Activated CD4-positive, alpha-beta T cell treated with anti-CD3 and anti-CD28 coated beads, Interleukin-2, amount 10 ng/mL, durations not matched to agents 24 days and 14 days (primary cell): ENCODE measurements at places on chromosomes 11 and 22. TPM values are rescaled to one million over a fixed set of nuclear protein-coding genes. Genes with fewer than 3 reads are reported as not detected.

GRCh38 chr11:99781074-99781473 is 760.3 kb downstream of the CNTN5 start:
- no peak for DNase-seq

DNA sequence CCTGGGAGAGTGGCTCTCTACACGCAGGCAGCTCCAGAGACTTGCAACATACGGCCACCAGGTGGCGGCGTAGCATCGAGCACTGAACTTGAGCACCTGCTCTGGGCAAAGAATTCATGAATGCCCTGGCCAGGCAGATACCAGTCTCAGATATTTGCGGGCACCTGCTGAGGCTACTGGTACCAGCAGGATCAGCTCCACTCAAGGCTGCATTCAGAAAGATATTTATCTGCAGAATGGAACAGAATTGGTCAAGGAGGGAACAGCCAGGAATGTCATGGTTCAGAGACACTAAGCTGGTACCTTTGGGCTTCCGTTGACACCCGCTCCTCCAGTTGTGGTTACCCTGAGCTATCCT is 10.8 kb upstream of the CCDC86 start:
- peak; percentile 94 for DNase-seq

GRCh38 chr22:17444204-17444504 is 74.9 kb downstream of the CECR2 start:
- no peak for DNase-seq

Gene DCHS1
- 0.35 and 0.36 TPM in 2 replicates for total RNA-seq

Gene RTN4RL2
- 0.23 and 0.26 TPM in 2 replicates for total RNA-seq

- DNase-seq = peak; percentile 85
Observed at GRCh38 chr11:66126808-66127555, 56.9 kb downstream of the PACS1 start.

Gene USP2
- 0.09 and 0.35 TPM in 2 replicates for total RNA-seq

DNA sequence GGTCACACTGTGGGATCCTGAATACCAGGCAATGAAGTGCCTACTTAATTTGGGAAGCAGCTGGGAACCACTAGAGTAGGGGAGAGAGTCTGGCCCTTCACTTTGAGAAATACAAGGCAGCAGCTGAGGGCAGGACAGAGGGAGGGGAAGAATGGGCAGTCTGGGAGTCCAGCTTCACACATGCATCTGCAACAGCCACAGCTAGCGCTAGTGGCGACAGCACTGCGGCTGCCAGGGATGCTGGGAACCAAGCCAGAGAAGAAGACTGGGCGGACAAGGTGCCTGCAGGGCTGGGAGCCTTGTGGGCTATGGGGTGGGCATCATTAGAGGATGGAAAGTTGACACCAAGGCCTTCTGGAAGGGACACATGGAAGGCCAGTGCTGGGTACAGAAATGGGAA is 15.8 kb downstream of the SCUBE2 start:
- no peak for DNase-seq

DNA sequence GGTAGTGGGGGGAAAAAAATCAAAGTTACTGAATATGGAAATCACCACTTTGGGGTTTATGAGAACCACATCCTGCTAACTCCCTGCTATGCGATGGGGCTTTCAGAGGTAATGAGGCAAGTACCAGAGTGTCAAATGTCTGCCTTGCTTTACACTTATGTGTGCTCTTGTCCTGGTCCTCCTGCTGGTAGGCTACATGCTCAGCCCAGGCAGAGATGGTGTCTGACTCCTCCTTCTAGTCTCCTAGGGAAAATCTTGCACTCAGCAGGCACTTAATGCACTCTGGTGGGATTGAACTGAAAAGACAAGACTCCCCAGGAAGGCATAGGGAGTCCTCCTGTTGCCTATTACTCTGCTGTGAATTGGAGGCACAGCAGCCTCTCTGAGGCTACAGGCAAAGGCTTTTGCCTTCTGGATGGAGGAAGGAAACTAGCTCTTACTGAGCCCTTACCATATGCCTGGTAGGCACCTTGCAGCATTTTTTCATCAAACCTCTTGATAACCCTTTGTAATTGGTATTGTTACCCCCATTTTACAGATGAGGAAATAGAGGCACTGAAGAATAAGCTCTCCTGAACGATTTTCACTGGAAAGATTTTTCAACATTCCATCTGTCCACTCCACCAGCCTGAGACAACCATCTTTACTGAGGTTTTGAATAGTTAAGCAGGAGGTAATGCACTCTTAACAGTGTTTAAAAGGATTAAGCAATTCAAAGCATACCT is 132.1 kb upstream of the PAX6 start:
- DNase-seq = peak; percentile 77

DNA sequence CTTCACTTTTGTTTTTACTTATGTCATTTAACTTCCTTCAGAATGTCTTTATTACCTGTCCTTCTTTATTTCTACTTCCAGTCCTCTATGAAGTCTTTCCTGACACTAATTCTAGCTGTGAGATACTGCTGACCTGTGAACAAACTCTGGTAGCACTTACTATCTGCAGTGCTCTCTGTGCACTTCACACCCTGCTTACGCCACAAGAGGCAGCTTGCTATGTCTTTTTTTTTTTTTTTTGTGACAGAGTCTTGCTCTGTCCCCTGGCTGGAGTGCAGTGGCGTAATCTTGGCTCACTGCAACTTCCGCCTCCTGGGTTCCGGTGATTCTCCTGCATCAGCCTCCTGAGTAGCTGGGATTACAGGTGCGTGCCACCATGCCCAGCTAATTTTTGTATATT is 10.7 kb downstream of the STIM1 start:
- no peak for DNase-seq

Gene KDM4E
- not detected in 2 replicates for total RNA-seq

DNA sequence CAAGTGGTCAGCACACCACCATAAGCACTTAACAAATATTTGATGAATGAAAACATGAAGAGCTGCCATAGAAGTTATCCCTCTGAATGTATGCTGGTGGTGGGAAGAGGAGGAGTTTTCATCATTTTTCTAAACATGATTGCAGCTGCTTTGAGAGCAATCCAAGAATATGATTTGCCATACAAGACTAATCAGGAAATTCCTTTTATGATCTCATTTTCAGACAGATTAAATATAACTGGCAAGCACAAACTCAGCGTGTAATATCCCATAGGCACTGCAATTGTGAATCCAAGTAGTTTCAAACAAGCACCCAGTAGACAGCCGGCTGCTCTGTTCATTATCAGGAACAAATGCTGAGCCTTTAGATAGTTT is 505.7 kb upstream of the LUZP2 start:
- DNase-seq = no peak

DNA sequence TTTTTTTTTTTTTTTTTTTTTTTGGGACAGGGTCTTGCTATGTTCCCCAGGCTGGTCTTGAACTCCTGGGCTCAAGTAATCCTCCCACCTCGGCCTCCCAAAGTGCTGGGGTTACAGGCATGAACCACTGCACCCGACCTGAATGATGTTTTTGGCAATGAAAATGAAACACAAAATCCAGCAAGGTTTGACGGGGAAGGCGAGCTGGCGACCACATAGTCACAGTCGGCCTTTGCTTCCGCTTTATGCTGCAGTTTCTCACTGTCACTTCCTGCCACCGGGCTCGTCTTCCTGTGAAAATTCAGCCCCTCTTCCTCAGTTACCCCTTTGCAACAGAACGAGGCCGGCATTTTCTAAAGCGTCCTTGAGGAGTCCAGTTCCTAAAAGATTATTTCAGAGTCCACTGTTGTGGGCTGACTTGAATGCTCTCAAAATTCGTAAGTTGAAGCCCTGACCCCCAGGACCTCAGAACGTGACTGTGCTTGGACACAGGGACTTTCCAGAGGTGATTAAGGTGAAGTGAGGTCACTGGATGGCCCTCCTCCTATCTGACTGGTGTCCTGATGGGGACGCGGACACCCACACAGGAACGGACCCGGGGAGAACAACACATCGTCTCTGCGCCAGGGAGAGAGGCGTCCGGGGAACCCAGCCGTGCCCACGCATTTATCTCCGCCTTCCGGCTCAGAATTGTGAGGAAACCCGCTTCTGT is 2.9 kb upstream of the BID start:
- peak; percentile 92 for DNase-seq

DNA sequence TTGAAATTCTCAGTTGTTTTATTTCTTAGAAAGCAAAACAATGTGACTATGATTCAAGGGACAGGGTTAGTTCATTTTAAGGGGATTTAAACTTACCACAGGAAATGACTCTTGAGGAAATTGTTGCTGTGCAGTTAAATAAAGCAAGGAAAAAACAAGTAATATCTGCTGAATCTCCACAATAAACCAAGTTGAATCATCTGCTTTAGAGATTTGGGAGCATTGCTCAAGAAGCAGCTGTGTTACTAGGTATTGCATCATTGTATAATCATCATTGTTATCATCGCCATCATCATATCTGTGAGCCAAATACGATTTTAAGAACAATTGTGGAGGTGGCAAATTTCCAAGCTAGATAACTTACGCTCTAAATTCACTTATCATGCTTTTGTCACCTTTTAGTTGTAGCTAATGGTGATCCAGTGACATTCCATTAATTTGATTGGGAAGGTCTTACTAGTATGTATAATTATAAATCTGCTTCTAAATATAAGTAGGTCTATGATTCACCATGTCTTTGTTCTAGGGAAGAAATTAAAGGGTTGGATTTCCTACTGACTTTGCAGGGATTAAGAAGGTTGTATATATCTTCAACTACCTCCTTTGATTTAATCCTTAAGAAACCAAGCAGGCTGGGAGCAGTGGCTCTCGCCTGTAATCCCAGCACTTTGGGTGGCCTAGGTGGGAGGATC is 19.9 kb downstream of the MMP10 start:
- no peak for DNase-seq

DNA sequence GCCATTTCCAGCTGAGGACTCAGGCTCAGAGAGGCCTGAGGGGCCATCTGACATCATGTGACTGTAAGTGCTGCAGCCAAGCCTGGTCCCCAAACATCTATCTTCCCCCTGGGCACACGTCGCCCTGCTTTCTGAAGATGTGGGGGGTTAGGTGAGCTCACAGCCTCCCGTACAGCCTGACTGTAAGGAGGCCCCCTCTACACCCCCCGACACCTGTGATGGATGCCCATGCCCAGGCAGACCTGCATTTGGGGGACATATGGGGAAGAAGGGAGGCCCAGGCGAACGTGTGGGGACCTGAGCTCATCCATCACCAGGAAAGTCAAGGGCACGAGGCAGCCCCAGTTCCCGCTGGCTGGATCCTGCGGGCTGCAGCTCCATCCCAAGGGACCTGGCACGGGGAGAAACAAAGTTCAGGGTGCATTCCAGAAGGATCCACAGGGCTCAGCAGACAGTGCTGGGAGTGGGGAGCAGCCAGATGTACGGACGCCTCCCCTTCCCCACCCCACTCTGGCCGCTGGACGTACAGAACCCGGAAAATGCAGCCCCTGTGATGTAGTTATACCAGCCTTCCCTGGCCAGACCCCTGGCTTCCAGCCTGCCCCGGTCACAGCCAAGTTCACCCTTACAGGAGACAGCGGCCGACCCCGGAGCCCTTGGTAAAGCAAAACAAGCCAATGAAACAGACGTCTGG is 1431.4 kb downstream of the BRD1 start:
- DNase-seq = no peak

DNA sequence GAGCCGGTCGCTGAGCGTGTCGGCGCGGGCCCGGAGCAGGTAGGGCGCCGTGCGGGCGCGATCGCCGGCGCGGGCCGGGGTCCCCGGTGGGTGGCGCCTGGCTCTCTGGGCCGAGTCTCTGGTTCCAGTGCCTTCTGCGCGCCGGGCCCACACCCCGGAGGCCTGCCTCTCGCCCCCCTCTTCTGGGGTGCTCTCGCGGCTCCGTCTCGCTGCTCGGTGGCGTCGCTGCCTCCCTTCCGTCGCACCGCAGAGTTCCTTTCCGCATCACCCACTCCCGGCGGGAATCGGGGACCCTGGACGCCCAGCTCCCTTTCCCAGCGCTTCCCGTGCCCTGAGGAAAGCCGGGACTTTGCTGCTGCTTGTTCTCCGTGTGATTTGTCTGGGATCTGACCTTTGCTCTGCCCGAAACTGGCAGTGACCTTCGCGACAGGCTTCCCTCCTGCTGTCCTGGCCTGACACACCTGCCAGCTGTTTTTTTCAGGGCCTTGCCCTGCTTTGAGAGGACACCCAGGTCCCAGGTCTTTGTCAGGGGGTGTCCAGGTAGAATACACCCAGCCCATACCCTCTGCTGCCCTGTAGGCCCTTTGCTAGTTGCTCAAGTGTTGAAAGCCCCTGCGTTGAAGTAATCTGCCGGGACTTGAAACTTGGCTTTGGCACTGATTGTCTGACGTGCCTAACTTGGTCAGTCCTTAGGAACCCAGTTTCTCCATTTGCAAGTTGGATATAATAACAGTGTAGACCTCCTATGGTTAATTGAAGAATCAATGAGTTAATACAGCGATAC is 711 bp downstream of the FDX1 start:
- DNase-seq = no peak

DNA sequence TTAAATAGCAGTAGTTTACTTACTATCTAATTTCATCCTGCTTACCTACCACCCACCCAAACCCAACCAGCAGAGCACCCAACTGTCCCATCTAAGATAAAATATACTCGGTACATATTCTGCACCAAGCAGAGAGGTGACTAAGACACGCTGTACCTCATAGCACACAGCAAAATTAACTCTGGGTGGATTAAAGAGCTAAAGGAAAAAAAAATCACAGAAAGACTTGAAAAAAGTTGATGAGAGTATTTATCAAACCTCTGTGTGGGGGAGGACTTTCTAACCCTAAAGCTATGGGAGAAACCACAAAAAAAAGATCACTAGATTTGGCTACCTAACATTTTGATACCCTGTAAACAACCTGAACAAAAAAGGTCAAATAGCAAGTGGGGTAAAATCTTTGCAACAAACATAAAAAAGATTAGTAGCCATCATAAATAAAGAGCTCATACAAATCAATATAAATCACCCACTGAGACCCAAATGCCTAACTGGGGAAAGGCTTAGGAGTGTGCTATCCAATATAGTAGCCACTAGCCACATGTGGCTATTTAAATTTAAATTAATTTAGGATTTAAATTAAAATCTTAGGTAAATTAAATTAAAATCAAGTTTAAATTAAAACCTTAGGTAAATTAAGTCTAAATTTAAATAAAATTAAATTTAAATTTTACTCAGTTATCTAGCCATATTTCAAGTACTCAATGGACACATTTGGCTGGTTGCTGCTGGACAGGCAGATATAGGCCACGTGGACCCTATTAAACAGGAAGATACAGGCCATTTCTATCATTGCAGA is 25.6 kb upstream of the CD5 start:
- DNase-seq = no peak

GRCh38 chr11:86555866-86556265 is 116.5 kb downstream of the ME3 start:
- no peak for DNase-seq

Gene KCNK4
- 0.23 and 0.24 TPM in 2 replicates for total RNA-seq

GRCh38 chr11:72102631-72102945 is 509 bp downstream of the LAMTOR1 start:
- no peak for DNase-seq

Gene APOA5
- total RNA-seq = not detected in 2 replicates

- no peak for DNase-seq
Observed at GRCh38 chr11:44964526-44965209, 14.0 kb upstream of the TP53I11 start.

Gene PRG3
- not detected in 2 replicates for total RNA-seq

GRCh38 chr11:19091366-19091765 is 25.6 kb upstream of the ZDHHC13 start:
- DNase-seq = no peak

GRCh38 chr22:46726066-46726985 is 11.7 kb downstream of the CERK start:
- no peak for DNase-seq

Gene RTN3
- 51.3 and 54.2 TPM in 2 replicates for total RNA-seq

GRCh38 chr22:25402501-25403283 is 161.8 kb upstream of the GRK3 start:
- DNase-seq = no peak
